ENCODE measurements at places on chromosomes 1 and 21. TPM values are rescaled to one million over a fixed set of nuclear protein-coding genes. Genes with fewer than 3 reads are reported as not detected.

- H3K4me3 ChIP-seq = no peak overlapping the region
- no peak overlapping the region for H3K27ac ChIP-seq
- peaks cover under 1% of the 10 kb centered on the region for H3K27me3 ChIP-seq
- no peaks in the 10 kb centered on the region for H3K36me3 ChIP-seq
- DNase-seq = no peak
These were observed 223.7 kb upstream of the CSF3R start for GRCh38 chr1:36706416-36706815.

- H3K4me3 ChIP-seq = no peak overlapping the region
- no peak overlapping the region for H3K27ac ChIP-seq
- H3K36me3 ChIP-seq = no peaks in the 10 kb centered on the region
- H3K27me3 ChIP-seq = 0 out of 2 replicates have a peak, but pooled peaks cover 2% of the 10 kb centered on the region
These were observed 7.1 kb downstream of the CD101 start for GRCh38 chr1:117008656-117009055.

DNA sequence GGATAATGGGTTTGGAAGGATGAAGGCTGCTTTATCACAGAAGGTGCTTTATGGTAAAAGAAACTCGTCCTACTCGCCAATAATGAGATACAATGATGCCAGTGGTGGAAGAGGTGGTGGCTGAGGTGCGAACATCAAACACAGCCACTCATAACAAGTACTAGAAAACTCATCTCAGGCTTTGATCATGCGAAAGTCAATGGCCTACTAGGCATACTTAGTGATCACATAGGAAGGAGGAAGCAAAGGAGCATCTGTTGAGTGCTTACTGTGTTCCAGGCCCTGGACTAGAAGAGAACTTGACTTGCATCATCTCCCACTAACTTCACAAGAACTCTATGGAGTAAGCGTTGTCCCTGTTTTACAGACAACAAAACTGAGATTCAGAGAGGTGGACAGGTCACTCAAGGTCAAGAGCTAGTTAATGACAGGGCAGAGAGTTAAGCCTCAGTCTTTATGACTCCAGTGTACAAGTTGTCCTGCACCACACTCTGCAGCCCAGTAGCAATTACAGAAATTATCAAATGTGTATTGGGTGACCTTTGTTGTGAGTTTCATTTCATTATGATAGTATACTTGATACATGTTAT lies 33.6 kb downstream of the RUNX1 start:
- H3K4me1 ChIP-seq = peaks cover 3% of the 10 kb centered on the region
- no peaks in the 10 kb centered on the region for H3K27me3 ChIP-seq
- no peak overlapping the region for H3K27ac ChIP-seq
- no peak for DNase-seq

GRCh38 chr1:66266756-66267155 lies 267.2 kb upstream of the SGIP1 start:
- DNase-seq = no peak
- H3K27ac ChIP-seq = no peak overlapping the region
- H3K36me3 ChIP-seq = no peaks in the 10 kb centered on the region
- no peaks in the 10 kb centered on the region for H3K27me3 ChIP-seq
- peaks cover 17% of the 10 kb centered on the region for H3K4me1 ChIP-seq

DNA sequence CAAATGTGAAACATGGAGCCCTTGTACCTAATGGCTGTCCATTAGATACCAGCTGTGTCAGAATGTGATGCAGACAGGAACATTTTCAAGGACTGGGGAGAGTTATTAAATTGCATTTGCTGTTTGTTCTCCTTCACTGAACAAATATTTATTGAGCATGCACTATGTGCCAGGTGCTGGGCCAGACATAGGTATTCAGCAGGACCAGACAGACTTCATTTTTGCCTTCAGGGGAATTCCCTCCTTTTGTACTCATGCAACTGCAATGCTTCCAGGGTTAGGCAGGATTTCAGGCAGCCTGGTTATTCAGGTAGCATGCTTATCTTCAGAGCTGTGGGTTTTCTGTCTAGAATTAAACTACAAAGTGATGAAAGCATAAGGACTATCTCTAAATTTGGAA lies 64.2 kb upstream of the SMYD2 start:
- no peaks in the 10 kb centered on the region for H3K4me1 ChIP-seq
- no peak overlapping the region for H3K27ac ChIP-seq
- no peaks in the 10 kb centered on the region for H3K36me3 ChIP-seq
- no peak for DNase-seq
- H3K4me3 ChIP-seq = no peak overlapping the region
- H3K27me3 ChIP-seq = peaks cover 42% of the 10 kb centered on the region

DNA sequence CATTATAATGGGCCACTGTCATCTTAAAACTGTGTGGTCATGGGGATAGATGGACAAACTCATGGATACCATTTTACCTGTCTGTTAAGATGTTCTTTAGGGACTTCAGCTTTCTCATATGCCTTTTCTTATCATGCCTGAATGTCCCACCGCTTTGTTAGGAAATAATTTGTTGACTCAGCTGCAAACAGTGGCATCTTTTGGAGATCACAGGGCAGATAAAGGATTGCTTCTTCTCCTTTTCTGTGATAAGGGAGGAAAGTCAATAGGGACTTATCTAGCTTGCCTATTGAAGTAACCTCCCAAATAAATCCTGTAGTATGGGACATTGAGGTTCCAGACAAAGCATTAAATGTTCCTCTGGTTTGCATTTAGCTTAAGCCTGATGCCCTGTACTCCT lies 79.8 kb upstream of the KIAA0040 start:
- no peak for DNase-seq
- no peak overlapping the region for H3K27ac ChIP-seq

- peaks cover 9% of the 10 kb centered on the region for H3K4me1 ChIP-seq
- H3K36me3 ChIP-seq = no peaks in the 10 kb centered on the region
- H3K27me3 ChIP-seq = 0 out of 2 replicates have a peak, but pooled peaks cover 2% of the 10 kb centered on the region
- no peak for DNase-seq
These were observed 72.3 kb upstream of the UBE2U start for GRCh38 chr1:64131155-64131554.

- no peak overlapping the region for H3K4me3 ChIP-seq
- H3K36me3 ChIP-seq = peaks cover 5% of the 10 kb centered on the region
- no peak for DNase-seq
- no peaks in the 10 kb centered on the region for H3K27me3 ChIP-seq
These were observed 15.1 kb downstream of the BACH1 start for GRCh38 chr21:29313662-29314408.

DNA sequence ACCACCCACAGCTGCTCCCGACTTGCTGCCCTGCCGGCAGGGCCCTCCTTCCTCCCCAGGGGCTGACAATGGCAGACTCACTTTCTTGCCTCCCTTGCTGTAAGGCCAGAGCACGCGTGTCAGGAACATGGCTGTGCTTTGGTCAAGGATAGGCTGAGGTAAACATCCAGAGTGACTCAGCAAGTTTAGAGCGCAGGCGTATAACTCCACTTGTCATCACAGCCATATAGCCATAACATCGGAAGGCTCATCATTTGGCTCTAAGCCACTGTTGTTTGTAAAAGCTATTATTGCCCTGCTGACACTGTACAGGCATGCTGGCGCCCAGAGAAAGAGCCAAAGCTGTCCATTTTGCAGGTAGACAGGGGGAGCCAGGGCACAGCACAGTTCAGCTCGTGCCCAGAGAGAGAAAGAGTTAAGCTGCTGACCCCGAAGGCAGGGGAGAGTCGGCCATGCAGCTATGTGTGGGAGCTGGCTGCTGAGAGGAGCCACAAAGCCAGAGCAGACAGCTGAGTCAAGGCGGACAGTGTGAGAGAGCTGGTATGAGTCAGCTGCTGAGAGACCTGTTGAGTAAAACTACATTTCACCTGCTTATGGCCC lies 60.6 kb downstream of the GNG4 start:
- H3K27ac ChIP-seq = no peak overlapping the region
- H3K4me1 ChIP-seq = peaks cover 3% of the 10 kb centered on the region
- peak; percentile 55 for DNase-seq

- no peaks in the 10 kb centered on the region for H3K4me1 ChIP-seq
- H3K4me3 ChIP-seq = no peak overlapping the region
- peaks cover 1% of the 10 kb centered on the region for H3K27me3 ChIP-seq
- H3K36me3 ChIP-seq = no peaks in the 10 kb centered on the region
These were observed 121.5 kb downstream of the CAMTA1 start for GRCh38 chr1:6906783-6907182.

GRCh38 chr21:26943921-26944320 lies 23.0 kb downstream of the ADAMTS5 start:
- peaks cover 16% of the 10 kb centered on the region for H3K36me3 ChIP-seq
- H3K27me3 ChIP-seq = no peaks in the 10 kb centered on the region
- H3K27ac ChIP-seq = no peak overlapping the region
- H3K4me1 ChIP-seq = peaks cover 8% of the 10 kb centered on the region
- no peak for DNase-seq

DNA sequence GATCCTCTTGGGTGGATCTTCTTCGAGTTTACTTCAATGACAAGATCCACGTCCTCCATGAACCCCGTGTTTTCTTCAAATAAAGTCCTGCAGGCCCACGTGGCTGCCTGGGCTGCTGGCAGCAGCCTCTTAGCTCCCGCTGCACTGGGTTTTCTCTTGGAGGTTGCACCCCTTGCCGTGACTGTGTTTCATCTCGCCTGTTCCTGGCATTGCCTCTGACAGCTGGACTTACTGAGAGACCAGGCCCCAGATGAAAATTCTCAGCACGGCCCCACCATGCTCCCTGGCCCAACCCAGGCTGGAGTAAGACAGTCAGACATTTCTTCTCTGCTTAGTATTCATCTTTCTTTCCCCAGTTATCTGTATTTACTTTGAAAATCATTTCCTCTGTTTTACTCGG lies 274.8 kb upstream of the RUNX1 start:
- no peak for DNase-seq
- no peaks in the 10 kb centered on the region for H3K36me3 ChIP-seq
- H3K4me1 ChIP-seq = peaks cover 11% of the 10 kb centered on the region
- no peak overlapping the region for H3K4me3 ChIP-seq

- H3K4me1 ChIP-seq = peaks cover 44% of the 10 kb centered on the region
- no peak for DNase-seq
- no peaks in the 10 kb centered on the region for H3K36me3 ChIP-seq
- H3K4me3 ChIP-seq = no peak overlapping the region
These were observed 151.6 kb downstream of the RERE start for GRCh38 chr1:8665833-8666232.

- H3K27me3 ChIP-seq = no peaks in the 10 kb centered on the region
- peak; percentile 43 for DNase-seq
- peaks cover 25% of the 10 kb centered on the region for H3K4me1 ChIP-seq
- H3K27ac ChIP-seq = no peak overlapping the region
These were observed 182.2 kb downstream of the DHRS3 start for GRCh38 chr1:12435639-12436344.

DNA sequence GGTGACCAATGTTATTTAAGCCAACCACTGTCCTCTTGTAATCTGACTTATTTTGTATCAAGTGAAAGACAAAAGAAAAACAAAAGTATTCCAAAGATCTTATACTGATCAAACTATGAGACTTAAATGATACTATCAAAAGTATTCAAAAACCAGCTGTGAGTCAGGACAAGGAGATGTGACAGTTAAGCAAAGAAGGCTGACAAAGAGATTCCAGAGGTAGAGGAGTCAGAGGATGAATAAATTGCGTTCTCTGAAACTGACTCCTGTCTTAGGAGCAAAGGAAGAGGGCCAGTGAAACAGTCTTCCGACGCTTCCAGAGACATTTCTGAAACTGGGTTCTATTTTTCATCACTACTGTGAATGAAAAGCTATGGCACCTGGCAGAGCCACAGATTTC lies 20.9 kb downstream of the TMEM50B start:
- DNase-seq = peak; percentile 19
- no peaks in the 10 kb centered on the region for H3K27me3 ChIP-seq
- H3K4me1 ChIP-seq = 0 out of 2 replicates have a peak, but pooled peaks cover 3% of the 10 kb centered on the region
- no peak overlapping the region for H3K27ac ChIP-seq
- peaks cover 11% of the 10 kb centered on the region for H3K36me3 ChIP-seq

DNA sequence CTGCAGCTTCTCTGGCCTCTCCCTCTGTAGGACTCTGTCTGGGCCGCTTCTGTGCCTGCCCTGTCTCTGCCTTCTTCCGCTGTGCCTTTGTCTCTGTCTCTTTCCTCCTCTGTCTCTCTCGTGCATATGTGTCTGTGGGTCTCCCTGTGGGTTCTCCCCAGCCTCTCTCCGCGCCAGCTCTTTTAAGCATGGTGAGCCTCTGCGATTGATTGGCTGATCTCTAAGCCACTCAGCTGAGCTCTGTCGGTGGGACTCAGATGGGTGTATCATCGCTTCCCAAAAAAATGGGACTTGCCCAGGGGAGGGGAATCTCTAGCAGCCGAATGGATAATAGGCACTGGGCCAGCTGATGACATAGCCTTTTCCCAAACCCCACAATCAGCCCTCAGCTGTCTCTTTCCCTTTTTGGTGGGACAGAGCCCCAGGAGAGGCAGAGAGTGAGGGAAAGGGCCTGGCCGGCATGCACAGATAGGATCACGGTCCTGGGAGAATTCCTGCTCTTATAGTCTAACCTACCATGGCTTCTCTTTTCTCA lies at the start of gene ADAMTS4:
Gene ADAMTS4 (minus strand): TSS at position 158 of the 535 bp plus-strand sequence. CDS start 427 bp downstream, outside the sequence.
- no peak within 1 kb of the TSS for H3K4me3 ChIP-seq
- H3K27ac ChIP-seq = peak within 1 kb of the TSS; percentile 2
- peaks cover 31% of the 10 kb centered on the region for H3K4me1 ChIP-seq
- H3K27me3 ChIP-seq = no peaks in the 10 kb centered on the region
- DNase-seq = peak; percentile 76
- peaks cover 5% of the 10 kb centered on the region for H3K36me3 ChIP-seq

- DNase-seq = no peak
- peaks cover 12% of the 10 kb centered on the region for H3K36me3 ChIP-seq
- no peak overlapping the region for H3K4me3 ChIP-seq
- no peak overlapping the region for H3K27ac ChIP-seq
- no peaks in the 10 kb centered on the region for H3K27me3 ChIP-seq
- no peaks in the 10 kb centered on the region for H3K4me1 ChIP-seq
These were observed 55.2 kb downstream of the ARHGAP29 start for GRCh38 chr1:94182191-94182590.

- no peaks in the 10 kb centered on the region for H3K4me1 ChIP-seq
- no peak overlapping the region for H3K27ac ChIP-seq
- DNase-seq = no peak
- peaks cover 29% of the 10 kb centered on the region for H3K27me3 ChIP-seq
These were observed 9.8 kb downstream of the RGS8 start for GRCh38 chr1:182674346-182675246.

DNA sequence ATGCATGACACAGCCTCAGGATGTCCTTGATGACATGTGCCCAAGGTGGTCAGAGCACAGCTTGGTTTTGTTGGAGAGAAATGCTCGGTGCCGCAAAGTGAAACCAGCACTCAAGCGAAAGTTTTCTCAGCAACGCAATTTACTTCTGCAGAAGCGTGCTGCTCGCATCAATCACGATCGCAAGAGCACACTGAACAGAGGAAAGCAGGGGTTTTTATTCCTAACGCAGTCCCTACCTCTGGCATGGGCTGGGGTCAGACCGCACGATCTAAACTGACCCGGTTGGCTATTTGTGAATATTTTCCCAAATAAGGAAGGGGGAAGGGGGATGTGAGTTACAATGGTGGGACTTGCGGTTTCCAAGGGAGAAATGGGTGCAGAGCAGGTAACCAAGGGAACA lies 809 bp upstream of the ZNF669 start:
- no peak overlapping the region for H3K27ac ChIP-seq
- H3K4me3 ChIP-seq = no peak overlapping the region
- H3K36me3 ChIP-seq = peaks cover 12% of the 10 kb centered on the region
- H3K27me3 ChIP-seq = no peaks in the 10 kb centered on the region
- no peak for DNase-seq

UMODL1 gene
- total RNA-seq = not detected

CA6 gene
- total RNA-seq = not detected

JUN gene
- 51.1 TPM for total RNA-seq

PRAMEF14 gene
- not detected for total RNA-seq

SLAMF9 gene
- total RNA-seq = 0.28 TPM

FAM72C gene
- 0.83 TPM for total RNA-seq

HFM1 gene
- 0.83 TPM for total RNA-seq

DNASE2B gene
- total RNA-seq = not detected

RAB13 gene
- 42.3 TPM for total RNA-seq

C1orf116 gene
- total RNA-seq = under 0.01 TPM

ST6GALNAC5 gene
- 3.4 TPM for total RNA-seq

CFAP107 gene
- not detected for total RNA-seq

GJA9 gene
- total RNA-seq = not detected

LCE2B gene
- not detected for total RNA-seq

B3GALT5 gene
- total RNA-seq = 0.18 TPM
